HEK293T (cell line): ENCODE measurements at places on chromosomes 1 and 21.

DNA sequence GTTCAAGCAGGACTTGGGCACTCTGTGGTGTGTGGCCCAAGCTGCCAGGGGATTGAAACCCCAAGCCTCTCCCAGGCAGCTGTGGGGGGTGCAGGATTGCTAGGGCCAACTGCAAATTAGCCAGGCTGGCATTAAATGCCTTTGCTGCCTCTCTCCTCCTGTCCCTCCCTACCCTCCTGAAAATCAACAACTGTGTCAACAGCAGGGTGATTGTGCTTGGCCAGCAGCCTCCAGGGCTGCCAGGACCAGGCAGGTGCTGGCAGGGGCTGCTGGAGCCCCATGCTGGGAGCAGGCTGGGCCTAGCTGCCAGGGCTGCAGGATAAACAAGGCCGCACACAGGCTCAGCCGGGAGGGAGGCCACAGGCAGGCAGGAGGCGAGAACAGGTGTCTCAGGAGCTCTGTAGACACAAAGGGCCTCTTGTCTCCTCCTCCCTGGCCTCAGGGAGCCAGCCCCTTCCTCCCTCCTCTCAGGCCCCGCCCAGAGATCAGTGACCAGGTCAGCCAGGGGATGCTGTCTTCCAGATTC lies 11.4 kb downstream of the SOX13 start:
- no peak for DNase-seq

GRCh38 chr1:145777357-145778145 lies 46.3 kb downstream of the RNF115 start:
- DNase-seq = no peak

GRCh38 chr1:16083486-16083885 lies 10.0 kb upstream of the FAM131C start:
- no peak for DNase-seq

DNA sequence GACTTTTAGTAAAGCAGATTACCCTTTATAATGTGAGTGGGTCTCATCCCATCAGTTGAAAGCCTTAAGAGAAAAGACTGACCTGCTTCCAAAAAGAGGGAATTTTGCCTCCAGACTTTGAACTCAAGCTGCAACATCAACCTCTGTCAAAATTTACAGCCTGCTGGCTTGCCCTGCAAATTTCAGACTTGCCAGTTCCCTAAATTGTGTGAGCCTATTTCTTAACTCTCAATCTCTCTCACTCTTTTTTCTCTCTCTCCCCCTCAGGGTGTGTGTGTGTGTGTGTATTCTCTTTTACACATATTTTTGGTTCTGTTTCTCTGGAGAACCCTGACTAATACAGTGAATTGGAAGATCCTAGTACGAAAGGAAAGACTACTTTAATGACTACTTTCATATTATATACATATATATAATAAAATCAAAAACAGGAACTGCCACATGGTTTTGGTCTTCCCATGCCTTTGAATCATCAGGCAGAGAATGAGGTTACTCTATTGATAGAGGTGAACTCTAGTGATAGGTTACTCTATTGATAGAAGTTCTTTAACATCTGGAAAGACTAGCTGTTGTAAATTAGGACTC lies 6.4 kb downstream of the OR2C3 start:
- no peak for DNase-seq

- DNase-seq = no peak
Observed at GRCh38 chr1:41418857-41419583, 57.8 kb downstream of the FOXO6 start.

GRCh38 chr1:240000634-240001033 lies 91.0 kb upstream of the FMN2 start:
- DNase-seq = no peak

DNA sequence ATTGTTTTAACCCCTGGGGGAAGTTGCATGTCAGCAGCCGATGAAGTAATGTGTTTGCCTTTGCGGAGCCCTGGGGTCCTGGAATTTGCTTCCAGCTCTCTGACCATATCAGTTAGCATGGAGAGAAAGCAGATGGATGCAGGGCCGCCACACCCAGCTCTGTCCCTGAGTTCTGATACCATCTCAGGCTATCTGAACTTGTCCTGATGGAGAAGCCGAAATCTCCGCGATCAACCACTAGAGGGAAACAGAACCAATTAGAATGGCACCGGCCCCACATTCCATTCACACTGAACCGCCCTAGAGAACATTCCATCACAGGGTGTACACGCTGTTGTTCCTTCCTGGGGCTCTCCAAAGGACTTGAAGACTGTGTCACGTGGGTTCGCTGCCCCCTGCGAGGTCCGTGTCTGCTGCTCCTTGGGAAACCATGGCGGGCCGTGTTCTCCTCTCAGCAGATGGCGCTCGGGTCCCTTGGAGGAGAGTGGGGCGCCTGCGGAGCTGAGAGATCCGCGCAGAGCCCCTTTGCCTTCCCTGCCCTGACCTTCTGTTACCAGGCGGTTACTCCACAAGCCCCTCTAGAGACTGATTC lies 75.4 kb downstream of the ABCA4 start:
- peak; percentile 79 for DNase-seq

DNA sequence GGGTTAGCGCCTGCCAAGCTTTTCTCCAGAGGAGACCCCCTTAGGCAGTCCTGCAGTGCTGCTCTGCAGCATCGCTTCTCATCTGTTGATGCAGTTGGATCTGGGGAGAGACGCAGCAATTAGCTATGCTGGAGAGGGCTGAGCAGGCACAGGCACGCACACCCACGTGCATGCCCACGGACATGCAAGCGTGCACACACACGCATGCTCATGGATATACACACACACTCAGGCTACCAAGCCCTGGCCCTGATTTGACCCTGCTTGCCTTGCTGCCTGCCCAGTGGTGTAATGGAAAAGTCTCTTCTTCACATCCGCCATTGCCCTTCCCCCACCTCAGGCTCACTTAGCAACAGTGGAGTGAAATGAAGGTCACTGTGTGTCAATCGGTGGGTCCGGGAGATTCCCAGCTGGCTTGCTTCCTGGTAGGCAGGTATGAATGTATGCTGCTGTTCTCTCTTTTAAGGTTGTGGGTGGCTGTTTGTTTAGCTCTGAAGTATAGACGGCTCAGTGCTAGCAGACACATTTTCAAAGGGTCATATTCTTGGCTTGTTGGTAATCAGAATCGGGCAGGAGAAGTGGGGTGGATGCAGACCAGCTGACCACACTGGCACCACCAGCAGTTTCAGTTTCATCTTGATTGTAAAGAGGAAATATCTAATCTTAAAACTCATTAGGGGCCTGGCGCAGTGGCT lies 9.5 kb downstream of the ATP1B1 start:
- no peak for DNase-seq

- no peak for DNase-seq
Observed at GRCh38 chr1:223836586-223836985, 9.2 kb downstream of the TP53BP2 start.

DNA sequence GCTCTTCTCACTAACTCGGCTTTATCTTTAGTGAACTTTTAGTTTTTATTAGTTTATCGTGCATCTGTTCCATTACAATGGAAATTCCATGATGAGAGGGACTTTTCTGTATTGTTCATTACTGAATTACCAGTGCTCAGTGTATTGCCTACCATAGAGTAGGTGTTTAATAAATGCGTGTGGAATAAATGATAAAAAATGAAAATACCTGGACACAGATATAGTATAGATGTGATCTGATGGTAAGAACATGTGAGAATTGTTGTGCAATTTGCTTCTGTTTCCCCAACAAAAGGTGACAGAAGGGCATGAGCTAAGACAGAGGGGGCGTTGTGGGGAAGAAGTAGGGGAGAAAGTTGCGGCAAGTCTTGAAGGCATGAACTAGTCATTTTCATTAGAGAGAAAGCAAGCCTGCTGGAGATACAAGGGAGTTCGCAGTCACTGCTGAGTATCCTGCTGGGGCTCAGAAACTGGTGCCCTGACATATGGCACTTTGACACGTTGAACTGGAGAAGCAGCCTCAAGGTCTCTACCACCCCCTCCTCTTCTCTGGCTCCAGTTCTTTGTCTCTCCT lies 5.6 kb upstream of the COG2 start:
- no peak for DNase-seq

DNA sequence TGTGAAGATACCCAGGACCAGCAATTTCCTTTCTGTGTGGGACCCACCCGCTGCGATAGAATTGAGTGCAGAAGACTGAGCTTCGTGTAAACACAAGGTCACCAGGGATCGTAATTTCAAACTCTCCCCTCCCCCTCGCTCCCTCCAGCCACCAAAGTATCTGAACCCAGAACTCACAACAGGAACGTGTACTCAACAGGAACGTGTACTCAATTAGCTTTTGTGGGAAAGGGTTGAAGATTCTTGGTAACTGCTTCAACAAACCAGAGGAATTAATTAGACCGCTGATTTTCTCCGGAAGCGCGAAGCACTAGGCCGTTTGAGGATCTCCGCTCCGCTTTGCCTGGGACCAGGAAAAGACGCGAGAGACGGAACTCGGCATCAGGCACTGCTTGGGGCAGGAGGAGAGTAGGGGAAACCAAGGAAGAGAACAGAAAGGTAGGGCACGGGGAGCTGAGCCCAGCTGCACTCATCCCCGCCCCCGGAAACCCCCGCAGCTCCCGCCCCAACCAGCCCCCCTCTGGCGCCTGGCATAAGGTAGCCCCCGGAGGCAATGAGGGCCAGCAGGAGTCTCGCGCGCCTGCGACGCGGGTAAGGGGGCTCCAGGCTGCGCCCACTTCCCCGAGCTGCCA lies 453 bp downstream of the DRAM2 start:
- DNase-seq = peak; percentile 69

GRCh38 chr1:205535866-205536758 lies 31.6 kb downstream of the CDK18 start:
- DNase-seq = no peak

GRCh38 chr21:14533499-14534428 lies 12.4 kb downstream of the SAMSN1 start:
- no peak for DNase-seq

GRCh38 chr1:239630767-239631166 lies 244.4 kb downstream of the CHRM3 start:
- DNase-seq = no peak

DNA sequence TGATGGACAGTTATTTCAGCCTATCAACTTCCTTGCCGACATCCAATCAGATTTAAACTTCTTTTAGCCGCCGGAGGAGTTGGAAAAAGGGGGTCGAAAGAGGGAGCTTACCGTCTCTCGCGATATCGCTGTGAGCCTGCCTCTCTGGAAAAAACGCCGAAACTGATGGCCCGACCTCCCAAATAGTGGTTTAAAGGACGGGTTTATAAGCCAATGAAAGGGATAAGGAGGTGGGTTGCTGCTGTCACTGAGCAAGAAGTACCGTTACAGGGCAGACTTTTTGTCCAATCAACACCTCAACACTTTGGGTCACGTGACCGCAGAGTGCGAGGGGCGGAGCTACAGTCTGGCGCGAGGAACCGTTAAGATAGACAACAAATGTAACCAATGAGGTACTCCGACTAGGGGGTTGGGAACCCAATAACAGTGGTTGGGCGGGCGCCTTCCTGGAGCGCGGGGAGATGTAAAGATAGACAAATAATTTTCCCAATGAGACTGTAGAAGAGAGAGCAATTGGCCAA lies at the start of gene RBM15:
Gene RBM15 (plus strand): TSS at position 492 of the 521 bp plus-strand sequence. CDS start 29 bp downstream, at position 521.
- peak; percentile 96 for DNase-seq

DNA sequence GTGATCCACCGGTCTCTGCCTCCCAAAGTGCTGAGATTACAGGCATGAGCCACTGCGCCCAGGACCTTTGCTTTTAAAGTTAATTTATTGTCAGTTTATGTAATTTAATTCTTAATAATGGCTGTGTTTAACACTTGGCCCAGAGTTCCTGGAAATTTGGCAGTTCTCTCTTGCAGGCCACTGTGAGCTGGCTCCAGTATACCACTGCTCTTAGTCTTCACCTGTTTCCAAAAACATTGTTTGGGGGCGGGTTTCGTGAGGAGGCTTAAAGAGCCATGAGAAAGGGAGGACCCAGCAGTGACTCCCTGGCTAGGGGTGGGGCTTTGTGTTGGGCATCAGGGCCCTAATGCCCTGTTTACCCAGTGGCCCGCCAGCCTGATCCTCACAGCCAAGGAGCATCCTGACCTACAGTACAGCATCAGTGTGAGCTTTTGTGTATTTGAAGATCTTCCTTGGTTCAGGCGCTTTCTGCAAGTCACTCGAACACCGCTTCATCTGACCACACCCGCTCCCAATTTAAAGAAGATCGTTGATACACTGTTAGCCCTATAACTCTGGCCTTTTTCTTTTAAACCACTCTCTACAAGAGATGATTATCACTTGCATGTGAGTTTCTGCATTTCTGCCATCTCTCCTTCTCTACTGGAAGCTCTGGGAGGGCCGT lies 12.0 kb upstream of the BGLAP start:
- DNase-seq = no peak

DNA sequence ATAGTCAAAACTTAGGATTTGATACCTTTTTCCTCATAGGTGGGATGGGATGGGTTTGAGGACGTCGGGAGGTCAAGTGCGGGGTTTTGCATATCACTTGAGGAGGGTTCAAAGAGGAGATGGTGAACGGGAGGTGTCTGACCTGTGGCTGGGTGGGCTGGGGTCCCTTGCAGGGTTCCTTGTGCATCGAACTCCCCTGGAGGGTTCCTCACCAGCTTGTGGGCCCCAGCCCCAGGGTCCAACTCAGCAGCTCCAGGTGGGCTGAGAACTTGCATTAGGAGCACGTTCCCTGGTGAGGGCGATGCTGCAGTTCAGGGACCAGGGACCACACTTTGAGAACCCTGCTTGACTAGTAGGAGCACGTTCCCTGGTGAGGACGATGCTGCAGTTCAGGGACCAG lies 23.2 kb downstream of the TRPM2 start:
- no peak for DNase-seq

DNA sequence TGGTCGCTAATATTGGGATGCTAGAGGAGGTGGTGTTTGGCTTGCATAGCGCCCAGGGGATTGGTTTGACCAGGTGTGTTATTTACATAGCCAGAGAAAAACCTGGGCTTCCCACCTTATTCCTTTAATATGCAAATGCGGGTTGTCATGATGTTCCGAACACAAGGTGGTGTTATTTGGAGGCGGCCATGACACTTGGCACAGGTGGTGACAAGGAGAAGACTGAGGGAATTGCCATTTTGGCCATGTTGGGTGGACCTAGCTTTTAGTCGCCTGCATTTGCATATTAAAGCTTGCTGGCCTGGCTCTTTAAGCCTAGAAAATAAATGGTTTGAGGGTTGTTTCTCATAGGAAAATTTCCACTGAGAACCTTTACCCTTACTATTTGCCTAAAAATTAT lies 490.5 kb downstream of the SIPA1L2 start:
- no peak for DNase-seq
